ENCODE measurements at places on chromosomes 6 and 20.

- DNase-seq, result no peak
These were observed 18.7 kb downstream of the HLA-DMB start for GRCh38 chr6:32922083-32922482.

GRCh38 chr6:42817907-42818306, 36.1 kb downstream of the BICRAL start:
- DNase-seq, result no peak

GRCh38 chr6:126204598-126204997, 135.3 kb upstream of the CENPW start:
- no peak for DNase-seq

GRCh38 chr6:121549736-121550135, 114.3 kb downstream of the GJA1 start:
- no peak for DNase-seq

GRCh38 chr6:41700463-41701347, 34.7 kb downstream of the TFEB start:
- no peak for DNase-seq

DNA sequence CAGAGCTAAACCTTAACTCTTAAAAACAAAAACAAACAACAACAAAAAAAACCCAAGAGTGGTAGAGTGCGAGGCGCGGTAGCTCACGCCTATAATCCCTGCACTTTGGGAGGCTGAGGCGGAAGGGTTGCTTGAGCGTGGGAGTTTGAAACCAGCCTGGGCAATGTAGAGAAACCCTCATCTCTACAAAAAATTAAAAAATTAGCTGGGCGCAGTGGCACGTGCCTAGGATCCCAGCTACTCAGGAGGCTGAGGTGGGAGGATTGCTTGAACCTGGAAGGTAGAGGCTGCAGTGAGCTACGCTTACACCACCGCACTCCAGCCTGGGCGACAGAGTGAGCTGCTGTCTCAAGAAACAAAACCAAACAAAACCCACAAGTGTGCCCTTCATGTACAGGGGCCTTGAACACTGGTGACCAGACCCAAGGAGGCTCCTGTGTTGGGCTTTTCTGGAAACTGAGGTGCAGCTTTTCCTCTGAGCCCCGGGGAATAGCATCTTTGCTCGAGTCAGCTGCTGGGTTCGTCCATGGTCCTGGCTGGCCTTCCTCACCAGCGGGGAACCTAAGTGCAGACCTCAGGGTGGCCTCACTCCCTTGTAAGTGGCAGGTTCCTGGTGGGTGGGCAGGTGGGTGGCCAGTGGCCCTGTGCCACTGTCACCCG, 39.9 kb downstream of the PYGB start:
- no peak for DNase-seq

DNA sequence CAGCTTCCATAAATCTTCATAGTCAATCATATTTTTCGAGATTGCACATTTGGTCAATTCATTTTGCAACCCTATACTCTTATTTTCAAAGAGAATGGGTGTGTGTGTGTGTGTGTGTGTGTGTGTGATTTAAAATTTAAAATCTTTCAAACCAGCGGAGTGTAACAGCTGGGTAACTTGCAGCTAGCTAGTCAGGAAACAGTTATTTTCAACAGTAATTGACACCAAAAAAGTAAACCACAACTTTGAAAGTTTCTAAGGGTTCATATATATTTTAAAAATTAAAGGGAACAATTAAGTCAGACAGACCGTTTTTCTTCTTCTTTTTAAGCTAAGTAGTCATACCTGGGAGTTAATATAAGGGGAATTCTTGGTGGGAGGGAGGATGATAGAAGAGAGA, 57.0 kb downstream of the PRR18 start:
- no peak for DNase-seq

DNA sequence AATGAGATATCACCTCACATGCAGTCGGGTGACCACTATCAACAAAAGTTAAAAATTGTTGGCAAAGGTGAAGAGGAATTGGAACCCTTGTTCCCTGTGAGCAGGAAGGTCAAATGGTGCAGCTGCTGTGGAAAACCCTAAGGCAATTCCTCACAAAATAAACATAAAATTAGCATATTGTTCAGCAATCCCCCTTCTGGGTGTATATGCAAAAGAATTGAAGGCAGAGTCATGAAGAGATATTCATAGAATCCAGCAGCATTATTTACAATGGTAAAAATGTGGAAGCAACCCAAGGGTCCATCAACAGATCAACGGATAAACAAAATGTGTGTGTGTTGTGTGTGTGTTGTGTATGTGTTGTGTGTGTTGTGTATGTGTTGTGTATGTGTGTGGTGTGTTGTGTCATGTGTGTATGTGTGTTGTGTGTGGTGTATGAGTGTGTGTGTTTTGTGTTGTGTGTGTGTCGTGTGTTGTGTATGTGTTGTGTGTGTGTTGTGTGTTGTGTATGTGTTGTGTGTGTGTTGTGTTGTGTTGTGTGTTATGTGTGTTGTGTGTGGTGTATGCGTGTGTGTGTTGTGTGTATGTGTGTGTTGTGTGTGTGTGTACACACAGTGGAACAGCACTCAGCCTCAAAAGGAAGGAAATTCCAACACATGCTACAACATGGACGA, 245.1 kb downstream of the ERMARD start:
- DNase-seq, result no peak

DNA sequence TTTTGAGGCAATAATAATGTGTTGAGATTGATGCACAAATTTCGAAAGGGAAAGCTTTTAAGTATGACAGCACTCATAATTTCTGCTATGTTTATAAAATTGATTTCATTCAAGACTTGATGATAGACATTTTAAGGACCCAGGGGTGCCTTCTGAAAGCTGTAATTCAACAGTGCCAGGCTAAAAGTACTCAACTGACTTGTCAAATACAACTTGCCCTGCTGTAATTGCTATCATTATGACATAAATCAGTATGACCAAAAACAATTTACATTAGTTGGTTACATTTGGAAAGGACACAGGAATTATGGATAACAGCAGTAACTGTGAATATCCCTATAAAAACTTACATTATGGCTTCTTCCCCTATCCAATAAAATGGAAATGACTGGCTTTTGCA, 178.9 kb downstream of the MMUT start:
- no peak for DNase-seq

GRCh38 chr20:62758226-62758912, 37.9 kb upstream of the MRGBP start:
- no peak for DNase-seq

- DNase-seq, result no peak
These were observed 236.8 kb upstream of the FKBP1C start for GRCh38 chr6:62974452-62974851.

- DNase-seq, result no peak
These were observed 66.9 kb upstream of the SMIM28 start for GRCh38 chr6:138310821-138311220.

GRCh38 chr6:67792996-67793395, 842.1 kb upstream of the ADGRB3 start:
- no peak for DNase-seq

DNA sequence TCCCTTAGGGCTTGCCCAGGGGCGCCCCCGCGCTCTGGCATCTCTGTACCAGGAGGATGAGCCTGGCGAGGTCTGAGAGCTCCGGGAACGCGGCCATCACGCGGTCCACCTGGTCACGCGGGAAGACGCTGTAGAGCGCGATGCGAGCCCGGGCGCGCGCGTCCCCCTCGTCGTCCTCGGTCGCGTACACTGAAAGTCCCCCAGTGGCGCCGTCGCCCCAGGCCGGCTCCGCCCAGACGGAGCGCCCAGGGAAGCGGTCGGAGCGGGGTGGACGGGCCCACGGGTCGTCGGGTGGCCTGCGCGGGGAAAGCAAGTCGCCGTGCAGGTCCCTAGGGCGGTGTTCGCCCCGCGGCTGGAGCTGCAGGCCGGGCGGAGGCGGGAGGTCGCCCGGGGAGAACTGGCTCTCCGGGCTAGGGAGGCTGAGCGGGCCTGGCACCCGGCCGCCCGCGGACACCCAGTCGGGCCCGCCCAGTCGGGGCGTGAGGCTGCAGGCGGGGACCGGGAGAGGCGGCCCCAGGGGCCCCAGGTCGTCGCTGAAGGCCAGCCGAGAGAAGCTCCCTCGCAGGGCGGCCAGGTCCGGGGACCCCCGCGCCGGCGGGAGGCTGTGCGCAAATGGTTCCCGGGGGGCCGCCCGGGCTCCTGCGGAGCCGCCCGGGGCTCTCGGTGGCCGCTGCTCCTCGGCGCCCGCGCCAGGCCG, 34.0 kb downstream of the ZC3H12D start:
- no peak for DNase-seq

DNA sequence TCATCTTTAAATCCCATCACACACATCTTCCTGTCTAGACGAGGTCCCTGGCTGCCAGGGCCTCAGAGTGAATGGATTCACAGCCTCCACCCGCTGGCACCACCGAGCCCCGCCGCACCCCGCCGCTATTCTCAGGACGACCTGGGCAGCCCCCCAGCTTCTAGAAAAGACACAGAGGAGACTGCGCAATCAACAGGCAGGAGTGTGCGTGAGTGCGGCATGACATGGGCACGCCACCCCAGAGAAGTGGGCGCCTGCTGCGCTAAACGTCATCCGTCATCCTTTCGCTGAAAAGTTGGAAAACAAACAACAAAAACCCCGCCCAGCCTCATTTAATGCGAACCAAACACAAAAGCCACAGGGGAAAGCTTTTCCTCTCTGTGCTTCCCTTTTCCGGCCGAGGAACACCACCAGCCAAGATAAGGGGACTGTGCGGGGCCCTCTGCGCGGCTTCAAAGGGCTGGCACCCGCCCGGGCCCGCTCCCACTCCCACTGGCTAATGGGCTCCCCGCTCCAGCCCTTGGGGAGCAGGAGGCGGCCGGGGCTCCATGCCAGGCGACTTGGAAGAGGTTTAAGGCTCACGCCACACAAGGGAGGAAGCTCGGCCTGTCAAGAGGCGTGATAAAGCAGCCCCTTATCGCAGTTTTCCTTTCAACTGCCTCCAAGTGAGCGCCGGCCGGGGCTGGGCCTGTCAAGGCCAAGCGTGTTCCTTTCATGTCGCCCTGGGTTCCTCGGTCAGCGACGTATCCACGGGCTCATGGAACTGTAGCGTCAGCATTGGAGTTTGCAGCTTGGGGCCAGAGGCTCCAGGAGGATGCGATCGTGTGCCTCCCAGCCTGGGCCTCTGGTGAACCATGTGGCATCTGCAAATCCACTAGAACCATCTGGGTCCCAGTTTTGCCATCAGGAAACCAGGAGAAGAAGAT, 50.1 kb downstream of the NFATC2 start:
- no peak for DNase-seq

- no peak for DNase-seq
These were observed 28.2 kb downstream of the DSTN start for GRCh38 chr20:17598013-17598550.

GRCh38 chr20:853406-853996, 20.0 kb downstream of the FAM110A start:
- DNase-seq, result no peak

DNA sequence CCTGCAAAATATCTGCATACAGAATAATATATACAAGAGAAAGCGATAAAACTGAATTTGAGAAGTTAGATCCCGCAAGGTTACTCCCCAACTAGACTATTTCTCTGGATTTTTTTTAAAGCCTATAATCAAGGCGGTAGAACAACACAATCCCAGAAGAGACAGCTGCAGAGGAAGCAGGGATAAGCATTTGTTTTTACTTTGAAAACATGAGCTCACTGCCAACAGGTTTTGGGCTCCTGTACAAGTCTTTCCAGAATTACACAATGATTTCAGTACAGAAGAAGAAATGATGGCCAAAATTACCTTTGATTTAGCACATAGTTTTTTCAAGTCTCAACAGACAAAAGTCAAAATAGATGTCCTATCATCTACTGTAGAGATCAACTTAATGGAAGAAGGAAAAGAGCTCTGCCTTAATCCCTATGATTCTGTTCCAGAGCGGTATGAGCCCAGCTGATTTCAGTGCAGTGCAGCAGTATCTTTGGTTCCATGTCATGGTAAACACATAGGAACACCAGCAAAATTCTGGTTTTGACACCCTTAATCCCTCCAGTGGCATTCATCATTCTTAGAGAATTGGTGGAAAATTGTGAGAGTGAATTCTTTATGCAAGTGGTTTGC, 304.3 kb downstream of the HDGFL1 start:
- DNase-seq, result no peak

GRCh38 chr6:158309814-158310213, 2.5 kb upstream of the TULP4 start:
- no peak for DNase-seq

GRCh38 chr20:13610184-13610583, 28.5 kb downstream of the TASP1 start:
- DNase-seq, result no peak

DNA sequence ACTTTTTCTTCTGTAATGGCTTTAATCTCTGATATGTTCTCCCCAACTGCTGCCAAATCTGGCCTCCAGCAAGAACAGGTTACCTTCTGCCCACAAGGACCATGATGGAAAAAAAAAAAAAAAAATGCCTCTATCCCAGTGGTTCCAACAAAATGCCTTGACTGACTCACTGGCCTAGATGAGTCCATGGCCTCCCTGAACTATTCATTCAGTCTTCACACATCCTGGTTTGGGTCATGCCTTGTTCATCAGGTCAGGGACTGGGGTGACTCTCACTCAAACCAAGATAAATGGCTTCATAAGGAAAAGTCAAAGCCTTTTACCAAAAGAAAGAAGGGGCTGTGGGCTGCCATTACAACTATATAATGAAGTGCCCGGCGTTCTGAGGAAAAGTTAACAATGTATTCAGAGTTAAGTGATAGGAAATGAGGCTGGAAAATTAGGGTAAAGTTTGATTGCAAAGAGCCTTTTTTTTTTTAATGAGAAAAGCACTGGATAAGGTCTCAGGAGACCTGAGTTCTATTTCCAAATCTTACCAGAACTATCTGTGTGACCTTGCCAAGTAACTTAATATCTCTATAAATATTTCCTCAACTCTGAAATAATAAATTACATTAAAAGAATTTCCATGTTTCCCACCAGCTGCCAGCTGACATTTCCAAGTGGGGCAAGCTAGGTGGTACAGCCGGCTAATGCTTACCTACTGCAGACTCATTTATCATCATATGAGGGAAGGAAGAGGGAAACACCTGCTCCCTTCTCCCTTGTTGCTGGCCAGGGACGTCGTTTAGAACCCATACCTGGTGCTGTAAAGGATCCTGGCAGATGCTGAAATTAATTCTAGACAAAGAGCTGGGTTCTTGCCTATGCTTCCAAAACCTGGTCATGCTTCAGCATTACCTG, 380.0 kb upstream of the MARCKS start:
- DNase-seq, result no peak

- DNase-seq, result no peak
These were observed 30.8 kb upstream of the SYNCRIP start for GRCh38 chr6:85673198-85674139.

- DNase-seq, result no peak
These were observed 11.2 kb upstream of the TSBP1 start for GRCh38 chr6:32382757-32383420.

GRCh38 chr20:49437057-49437456, 45.4 kb downstream of the KCNB1 start:
- no peak for DNase-seq
